ENCODE measurements at places on chromosomes 12 and 14.

GRCh38 chr14:69333791-69334337, 64.2 kb downstream of the ERH start:
- no peak for DNase-seq

- DNase-seq = peak; percentile 60
Measured at GRCh38 chr12:132084621-132085290, 59.4 kb downstream of the DDX51 start.

DNA sequence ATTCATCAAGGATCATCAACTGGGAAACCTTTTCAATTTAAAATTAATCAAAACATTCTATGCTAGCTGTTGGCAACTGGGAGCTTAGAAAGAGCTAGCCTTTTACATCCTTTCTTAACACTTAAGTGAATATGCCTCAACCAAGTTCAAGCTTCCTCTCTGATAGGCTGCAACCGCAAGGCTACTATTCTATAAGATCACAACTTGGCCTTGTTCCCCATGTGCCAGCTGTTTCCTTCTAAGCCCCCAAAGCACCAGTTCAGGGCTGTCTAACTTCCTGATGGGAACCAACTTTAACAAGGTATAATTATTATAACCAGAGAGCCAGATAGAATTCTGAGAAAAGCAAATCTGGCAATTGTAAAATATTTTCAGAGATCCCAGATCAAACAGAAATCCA, 37.0 kb downstream of the KCNC2 start:
- DNase-seq = no peak

- DNase-seq = no peak
Measured at GRCh38 chr12:70094467-70094866, 148.8 kb upstream of the CNOT2 start.

DNA sequence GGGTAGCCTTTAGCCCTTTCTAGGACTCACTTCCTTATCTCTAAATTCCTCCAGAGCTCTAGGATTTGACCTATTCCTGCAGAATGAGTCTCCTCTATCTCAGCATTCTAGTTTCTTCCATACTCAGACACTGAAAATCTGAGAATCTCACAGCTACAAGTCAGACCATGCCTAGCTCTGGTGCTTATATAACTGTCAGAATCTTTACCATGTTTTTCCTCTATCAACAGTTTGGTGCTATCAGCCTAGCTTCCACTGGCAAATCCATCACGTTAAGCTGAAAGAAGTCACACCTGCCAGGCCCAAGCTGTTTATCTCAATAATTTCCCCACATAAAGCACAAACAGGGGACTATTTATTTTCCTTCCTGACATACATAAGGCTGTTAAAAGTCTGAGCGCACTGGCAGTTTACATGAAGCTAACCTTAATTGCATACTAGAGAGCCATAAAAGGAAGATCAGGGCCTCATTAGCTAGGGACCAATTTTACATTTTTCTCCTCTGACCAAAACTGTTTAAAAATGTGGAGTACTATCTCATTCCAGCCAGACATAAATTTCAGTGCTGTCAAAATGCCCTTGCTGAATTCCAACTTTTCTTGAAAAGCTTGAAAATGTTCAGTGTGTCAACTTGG, 270.5 kb downstream of the C12orf75 start:
- DNase-seq = no peak

GRCh38 chr12:110528277-110528839, 26.2 kb downstream of the RAD9B start:
- DNase-seq = no peak

GRCh38 chr14:60573943-60574495, 65.1 kb downstream of the SIX6 start:
- DNase-seq = no peak

- no peak for DNase-seq
Measured at GRCh38 chr12:60693019-60693626, 1097.3 kb downstream of the SLC16A7 start.

DNA sequence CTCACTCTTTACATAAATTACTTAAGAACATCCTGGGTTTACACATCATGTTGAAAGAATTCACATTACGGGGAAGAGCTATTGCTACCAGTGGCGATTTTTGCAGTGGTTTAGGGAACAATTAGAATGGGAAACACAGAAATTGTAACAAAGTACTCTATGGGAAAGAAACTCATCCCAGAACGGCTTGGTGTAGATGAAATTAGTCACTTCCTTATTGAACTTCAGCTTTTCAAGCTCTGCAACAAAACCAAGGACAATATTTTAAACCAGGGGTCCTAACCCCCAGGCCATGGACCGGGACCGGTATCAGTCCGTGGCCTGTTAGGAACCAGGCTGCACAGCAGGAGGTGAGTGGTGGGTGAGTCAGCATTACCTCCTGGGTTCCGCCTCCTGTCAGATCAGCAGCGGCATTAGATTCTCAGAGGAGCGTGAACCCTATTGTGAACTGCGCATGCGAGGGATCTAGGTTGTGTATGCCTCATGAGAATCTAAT, 32.3 kb upstream of the FICD start:
- no peak for DNase-seq

DNA sequence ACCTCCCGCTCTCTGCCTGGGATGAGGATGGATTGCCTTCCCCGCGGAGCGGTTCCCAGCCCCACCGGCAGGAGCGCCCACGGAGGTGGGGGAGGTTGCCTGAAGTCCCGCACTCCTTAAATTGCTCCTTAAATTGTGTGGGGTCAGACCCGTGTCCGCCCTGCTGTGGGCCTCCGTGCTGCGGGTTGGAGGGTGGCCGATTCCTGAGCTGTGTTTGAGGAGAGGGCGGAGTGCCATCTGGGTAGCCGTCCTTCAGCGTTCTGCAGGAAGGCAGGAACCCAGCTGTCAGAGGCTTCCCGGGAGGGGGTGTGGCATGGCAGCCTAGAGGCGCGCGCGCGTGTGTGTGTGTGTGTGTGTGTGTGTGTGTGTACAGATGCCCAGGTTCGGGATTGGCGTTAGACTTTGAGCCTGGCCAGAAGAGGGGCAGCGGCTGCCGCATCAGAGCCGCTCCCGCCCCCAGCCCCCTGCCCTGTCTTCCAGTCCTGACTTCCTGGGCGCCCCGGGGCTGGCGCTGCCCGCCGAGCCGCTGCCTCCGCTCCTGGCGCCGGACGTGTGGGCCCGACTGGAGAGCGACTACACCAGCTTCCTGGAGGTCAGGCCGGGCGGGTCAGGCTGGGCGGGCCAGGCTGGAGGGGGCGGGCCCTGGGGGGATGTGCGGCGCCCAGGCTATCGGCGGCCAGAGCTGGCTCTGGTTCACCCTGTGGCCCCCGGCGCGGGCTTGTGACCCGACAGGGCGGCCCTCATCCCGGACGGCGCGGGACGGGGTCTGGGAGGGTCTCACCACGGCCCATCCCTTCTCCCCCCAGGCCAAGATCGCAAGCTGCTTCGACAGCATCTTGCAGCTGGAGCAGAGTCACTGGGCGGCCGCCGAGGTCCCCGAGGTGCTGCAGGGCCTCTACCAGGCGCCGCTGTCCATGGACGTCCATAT, 9.2 kb downstream of the EXOC3L4 start:
- DNase-seq = no peak

DNA sequence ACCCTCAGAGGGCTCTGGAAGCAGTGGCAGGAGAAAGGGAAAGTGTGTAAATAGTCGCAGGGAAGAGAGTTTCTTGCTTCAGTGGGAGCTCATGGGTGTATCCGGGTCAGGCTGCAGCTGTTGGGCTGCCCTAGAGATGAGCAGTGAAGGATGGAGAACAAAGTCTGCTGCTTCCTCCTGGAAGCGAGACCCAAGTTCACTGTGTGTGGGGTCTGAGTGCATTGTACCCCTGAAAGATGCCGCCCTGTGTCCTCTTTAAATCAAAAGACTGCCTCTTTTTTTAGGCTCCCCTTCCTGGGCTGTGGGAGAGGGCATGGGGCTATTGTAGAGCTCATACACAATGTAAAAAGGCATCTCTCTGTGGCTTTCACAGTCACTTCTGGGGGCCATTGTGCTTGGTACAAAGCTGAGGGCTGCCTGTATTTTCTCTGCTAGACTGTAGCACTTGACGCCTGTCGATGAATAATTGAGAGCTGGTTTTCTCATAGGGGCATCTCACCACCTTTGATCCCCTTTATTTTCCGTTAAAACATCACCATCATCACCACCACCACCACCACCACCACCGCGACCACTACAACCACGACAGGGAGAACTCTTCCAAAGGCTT, 16.7 kb downstream of the CHST11 start:
- DNase-seq = no peak

Measured in stimulated activated CD4-positive, alpha-beta T cell treated with anti-CD3 and anti-CD28 coated beads, Interleukin-1b, Interleukin-23, amount 100 ng/mL, for 48 hours (primary cell).